HFF-Myc (cell line): ENCODE measurements at places on chromosomes 5 and 9.

DNA sequence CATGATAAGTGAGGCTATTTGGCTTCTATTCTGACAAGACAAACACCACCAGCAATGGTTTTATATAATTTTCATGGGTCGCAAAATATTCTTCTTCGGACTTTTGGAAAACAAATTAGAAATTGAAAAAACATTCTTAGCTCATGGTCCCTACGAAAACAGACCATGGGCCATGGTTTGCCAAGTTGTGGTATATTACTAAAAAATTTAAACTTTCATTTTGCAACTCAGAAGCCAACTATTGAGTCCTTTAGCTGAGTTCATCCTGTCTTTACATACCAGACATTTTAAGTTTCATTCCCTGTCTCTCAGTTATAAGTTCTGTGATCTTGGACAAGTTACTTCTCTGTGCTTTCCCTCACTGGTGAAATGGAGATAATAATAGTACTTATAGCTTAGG is 198.1 kb downstream of the CSNK1G3 start:
- no peak for DNase-seq

DNA sequence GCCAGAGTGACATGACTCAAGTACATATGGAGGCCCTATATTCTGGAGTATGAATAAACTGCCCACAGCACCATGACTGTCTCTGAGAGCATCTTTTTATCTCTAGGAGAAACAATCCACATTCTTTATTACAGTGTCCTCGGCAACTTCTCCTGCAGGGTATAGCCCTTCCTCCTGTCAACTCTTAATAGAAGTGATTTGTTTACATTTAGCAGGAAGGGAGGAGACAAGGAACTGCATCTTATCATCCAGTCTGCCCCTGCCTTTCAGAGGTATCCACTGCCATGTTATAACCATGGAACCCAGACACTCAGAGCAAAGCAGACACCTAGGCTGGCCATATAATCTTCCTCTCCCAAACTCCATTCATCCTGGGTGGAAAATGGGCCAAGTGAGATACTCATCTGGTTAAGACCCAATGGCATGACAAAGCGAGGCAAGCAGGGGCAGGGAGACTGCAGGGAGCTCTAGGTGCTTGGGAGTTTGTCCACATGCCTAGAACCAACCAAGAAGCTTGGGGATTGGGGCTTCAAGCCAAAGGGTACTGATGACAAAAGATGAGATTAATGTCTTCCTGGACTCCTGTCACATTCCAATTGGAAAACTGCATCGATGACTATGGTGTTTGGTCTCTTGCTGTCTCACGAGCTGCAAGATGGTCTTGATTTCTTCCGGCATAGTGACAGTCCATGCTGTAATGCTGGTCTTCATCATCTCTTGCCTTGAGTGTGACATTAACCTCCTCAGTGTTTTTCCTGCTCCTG is 620.5 kb upstream of the KLF4 start:
- DNase-seq = no peak

- DNase-seq = no peak
These were observed 244.4 kb upstream of the TUT7 start for GRCh38 chr9:86598411-86599239.

GRCh38 chr9:125991886-125992529 is 244.8 kb downstream of the PBX3 start:
- DNase-seq = no peak
